B cell (primary cell): ENCODE measurements at places on chromosomes 7 and 10. TPM values are rescaled to one million over a fixed set of nuclear protein-coding genes. Genes with fewer than 3 reads are reported as not detected.

Gene SYCE1
- total RNA-seq = not detected in 2 replicates

Gene HYAL4
- not detected in 2 replicates for total RNA-seq

Gene GPC2
- total RNA-seq = 4.1 and 6.1 TPM in 2 replicates

Gene HMX3
- not detected in 2 replicates for total RNA-seq

Gene TEX36
- not detected in 2 replicates for total RNA-seq

Gene DGKI
- total RNA-seq = not detected in 2 replicates

Gene INMT
- 0.15 TPM in 1 of 2 replicates, not detected in the other for total RNA-seq

Gene CALHM3
- not detected in 2 replicates for total RNA-seq

Gene C10orf120
- total RNA-seq = not detected in 2 replicates
